ENCODE measurements at places on chromosomes 6 and 20.
A peak's percentile ranks its signal among the peaks of the same experiment; 100 is the strongest.

DNA sequence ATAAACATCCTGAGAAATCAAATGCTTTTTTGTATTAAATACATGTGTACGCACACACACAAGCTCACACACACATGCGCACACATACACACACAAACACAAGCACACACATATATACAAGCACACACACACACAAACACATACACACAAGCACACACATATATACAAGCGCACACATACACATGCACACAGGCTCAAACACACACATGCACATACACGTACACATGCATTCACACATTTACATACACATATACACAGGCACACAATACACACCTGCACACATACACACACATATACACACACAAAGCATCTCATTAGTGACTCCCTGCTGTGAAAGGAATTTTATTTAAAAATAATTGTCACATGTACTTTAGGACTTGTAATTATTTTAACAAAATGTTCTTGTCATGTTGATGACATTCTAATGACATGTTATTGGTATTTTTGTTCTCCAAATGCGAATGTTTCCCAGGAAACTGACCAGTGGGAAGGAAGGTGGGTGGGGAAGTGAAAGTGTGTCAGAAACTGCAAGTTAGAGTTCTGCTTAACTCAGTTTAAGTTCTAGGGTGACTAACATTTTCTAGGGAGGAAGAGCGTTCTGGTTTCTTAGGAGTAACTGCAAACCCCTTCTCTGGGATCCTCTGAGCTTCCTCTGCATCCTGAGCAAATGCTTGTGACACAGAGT lies 113.9 kb upstream of the ZNF217 start:
- no peak for DNase-seq

- no peak for DNase-seq
Observed at GRCh38 chr6:52620055-52620905, 43.4 kb upstream of the TRAM2 start.

GRCh38 chr6:49806145-49806544 lies 19.1 kb upstream of the PGK2 start:
- DNase-seq: no peak

GRCh38 chr6:52104979-52105378 lies 17.6 kb upstream of the PKHD1 start:
- DNase-seq: no peak

GRCh38 chr6:113496166-113496565 lies 361.0 kb upstream of the MARCKS start:
- no peak for DNase-seq

DNA sequence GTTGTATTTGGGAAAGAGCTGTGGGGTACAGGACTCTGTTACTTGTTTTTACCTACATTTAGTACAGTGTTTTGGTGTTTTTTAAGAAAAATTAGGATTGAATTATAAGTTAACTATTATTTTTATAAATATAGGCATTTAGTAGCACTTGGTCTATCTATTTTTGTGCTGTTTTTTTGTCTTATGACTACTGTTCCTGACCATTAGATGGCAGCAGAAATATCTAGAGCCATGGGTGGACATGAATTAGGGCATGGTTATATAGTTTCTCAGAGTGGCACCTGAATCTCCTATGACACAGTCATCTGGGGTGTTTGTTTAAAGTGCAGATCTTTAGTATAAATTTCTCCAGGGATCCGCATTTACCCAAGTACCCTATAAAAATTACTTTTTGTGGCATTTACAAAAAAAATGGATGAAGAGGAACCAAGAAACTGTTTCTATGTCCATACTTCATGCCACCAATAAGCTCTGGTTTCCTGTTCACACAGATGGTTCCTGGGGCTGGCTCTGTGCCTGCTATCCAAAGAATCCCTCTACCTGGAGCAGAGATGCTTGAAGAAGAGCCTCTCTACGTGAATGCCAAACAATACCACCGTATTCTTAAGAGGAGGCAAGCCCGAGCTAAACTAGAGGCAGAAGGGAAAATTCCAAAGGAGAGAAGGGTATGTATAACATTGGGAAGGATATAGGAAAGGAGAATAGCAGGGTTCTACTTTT lies 19.8 kb downstream of the NFYA start:
- DNase-seq: no peak

DNA sequence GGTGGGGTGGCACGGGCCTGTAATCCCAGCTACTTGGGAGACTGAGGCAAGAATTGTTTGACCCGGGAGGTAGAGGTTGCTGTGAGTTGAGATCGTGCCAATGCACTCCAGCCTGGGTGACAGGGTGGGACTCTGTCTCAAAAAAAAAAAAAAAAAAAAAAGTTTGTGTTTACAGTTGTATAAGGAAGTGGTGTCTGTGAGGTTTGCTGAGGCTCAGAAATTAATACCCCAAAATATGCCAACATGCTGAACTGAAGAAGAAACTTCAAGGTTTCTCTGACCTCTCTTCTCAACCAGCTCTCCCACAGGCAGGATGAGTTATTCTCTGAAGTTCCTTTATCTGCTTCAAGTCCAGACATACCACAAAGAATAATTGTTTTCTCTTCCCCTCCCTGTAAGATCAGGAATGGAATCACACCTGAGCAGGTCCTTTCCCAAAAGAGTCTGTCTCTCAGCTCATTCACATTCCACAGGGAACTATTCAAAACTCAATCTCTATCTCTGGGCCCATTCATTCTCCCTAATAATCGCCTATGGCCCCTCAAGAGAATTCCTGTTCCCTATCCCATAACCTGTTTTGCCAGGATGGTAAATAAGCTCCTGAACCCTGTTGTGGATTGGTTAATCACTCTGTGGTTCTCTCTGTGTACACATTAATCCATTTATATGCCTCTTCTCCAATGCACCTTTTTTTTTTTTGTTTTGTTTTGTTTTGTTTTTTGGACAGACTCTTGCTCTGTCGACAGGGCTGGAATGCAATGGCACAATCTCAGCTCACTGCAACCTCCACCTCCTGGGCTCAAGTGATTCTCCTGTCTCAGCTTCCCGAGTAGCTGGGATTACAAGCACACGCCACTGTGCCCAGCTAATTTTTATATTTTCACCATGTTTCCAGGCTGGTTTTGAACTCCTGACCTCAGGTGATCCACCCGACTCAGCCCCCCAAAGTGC lies 17.4 kb upstream of the KIFC1 start:
- no peak for DNase-seq

DNA sequence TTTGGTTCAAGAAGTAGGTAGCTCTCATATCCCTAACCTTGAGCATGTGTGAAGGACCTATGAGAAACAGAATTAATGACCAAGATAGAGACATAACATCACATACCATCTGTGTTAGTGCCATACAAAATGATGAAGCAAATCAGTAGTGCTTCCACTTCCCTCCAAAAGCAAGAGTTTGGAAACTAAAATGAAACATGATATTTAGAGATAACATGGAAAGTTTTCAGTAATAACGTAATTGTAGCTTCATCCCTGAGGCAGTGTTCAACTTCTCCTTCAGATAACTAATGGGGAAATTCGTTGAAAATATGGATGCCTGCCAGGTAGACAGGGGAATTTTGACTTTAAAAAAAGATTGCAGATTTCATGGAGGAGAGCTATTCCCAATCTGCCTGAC lies 248.4 kb upstream of the IRAK1BP1 start:
- DNase-seq: no peak

GRCh38 chr20:3067139-3068014 lies 4.0 kb upstream of the OXT start:
- DNase-seq: no peak

GRCh38 chr6:43773050-43773979 lies 3.3 kb downstream of the VEGFA start:
- peak; percentile 45 for DNase-seq

DNA sequence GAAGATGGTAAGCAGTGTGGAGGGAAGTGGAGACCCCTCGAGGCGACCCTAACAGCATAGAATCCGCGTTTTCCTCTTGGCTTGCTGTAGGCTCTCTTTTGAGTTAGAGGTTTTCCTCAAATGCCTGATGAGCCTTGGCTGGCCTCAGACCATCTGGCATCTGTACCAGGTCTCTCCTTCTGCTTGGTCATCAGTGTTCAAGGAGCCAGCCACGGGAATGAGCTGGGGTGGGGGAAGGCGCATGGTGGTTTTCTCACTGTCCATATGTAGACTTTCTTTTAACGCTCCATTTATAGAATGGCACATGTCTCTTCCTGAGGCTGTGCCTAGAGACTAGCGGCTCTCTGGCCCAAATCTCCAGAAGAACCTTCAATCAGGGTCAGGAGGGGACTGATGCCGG lies 8.1 kb upstream of the GUCA1A start:
- DNase-seq: no peak

DNA sequence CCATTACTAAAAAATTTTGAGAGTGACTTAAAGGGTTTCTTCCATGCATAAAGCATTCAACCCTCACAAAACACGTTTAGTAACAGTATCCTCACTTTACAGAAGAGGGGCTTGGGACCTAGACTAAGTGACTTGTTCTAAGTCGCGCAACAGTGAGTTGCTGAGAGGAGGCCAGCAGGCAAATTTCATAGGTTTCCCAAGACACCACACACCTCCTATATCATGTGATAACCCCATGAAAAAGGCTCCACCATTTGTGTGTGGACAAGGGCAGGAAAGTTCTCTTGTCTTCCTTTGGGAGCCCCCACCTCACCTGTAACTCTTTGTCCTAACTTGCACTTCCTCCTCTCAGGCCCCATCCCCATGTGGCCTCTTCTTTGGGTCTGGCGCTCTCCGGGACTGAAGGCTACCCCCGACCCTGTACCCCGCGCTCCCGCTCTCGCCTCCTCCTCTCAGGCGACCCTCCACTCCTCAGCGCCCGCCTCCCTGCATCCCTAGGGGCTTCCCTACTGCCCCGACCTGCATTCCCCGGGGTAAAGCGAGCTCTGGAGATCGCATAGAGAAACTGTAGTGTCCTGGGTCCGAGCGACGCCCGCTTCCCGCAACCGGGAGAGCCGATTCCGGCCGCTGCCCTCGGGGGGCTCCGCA lies 392 bp downstream of the PSMB8 start:
- DNase-seq: no peak

GRCh38 chr6:80214436-80215022 lies 108.1 kb downstream of the BCKDHB start:
- no peak for DNase-seq

- no peak for DNase-seq
Observed at GRCh38 chr20:17344790-17345189, 118.0 kb downstream of the PCSK2 start.

- no peak for DNase-seq
Observed at GRCh38 chr6:111823831-111824607, 49.2 kb downstream of the FYN start.

DNA sequence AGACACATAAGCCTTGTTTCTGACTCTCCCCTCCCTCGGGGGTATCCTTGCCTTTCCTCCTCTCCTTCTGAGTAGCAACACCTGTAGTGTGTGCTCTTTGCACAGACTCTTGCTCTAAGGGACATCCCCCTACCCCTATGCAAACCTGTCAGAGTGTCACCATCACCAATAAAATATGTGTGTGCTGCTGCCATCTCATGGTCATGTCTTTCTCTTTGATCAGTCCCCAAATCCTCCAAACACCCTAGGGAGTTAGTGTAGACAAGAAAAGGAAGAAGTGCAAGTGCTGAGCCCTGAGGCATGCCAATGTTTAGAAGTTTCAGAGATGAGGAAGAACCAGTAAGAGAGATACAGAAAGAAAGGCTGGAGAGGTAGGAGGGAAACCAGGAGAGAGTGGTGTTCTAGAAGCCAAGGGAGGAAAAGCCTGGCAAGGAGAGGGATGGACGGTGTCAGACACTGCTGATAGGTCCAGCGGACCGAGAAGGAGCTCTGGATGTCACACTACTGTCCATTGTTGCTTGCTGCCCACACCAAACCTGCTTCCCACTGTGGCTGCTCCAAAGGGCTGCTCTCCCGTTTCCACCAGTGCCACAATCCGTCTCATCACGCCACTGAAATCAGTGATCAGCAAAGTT lies 16.4 kb downstream of the TRMT6 start:
- DNase-seq: no peak

GRCh38 chr20:43765916-43766315 lies 39.1 kb upstream of the GTSF1L start:
- no peak for DNase-seq

DNA sequence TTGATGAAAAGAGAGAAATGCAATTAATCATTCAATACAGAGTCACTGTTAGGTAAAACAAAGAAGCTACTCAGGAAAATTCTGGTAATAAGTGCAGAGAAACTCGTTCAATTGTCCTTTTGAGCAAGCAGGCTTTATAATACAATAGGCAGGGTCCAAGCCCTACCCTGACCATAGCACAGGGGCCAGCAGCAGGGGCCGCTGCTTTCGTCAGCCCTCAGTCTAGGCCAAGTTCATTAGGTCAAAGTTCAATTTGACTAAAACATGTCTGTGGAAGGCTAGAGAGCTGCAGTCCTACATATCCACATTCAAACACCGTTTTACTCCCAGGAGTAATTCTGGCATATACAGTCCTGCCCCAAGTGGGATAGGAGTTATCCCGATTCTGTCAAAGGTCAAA lies 94.6 kb downstream of the BCAS1 start:
- DNase-seq: no peak

DNA sequence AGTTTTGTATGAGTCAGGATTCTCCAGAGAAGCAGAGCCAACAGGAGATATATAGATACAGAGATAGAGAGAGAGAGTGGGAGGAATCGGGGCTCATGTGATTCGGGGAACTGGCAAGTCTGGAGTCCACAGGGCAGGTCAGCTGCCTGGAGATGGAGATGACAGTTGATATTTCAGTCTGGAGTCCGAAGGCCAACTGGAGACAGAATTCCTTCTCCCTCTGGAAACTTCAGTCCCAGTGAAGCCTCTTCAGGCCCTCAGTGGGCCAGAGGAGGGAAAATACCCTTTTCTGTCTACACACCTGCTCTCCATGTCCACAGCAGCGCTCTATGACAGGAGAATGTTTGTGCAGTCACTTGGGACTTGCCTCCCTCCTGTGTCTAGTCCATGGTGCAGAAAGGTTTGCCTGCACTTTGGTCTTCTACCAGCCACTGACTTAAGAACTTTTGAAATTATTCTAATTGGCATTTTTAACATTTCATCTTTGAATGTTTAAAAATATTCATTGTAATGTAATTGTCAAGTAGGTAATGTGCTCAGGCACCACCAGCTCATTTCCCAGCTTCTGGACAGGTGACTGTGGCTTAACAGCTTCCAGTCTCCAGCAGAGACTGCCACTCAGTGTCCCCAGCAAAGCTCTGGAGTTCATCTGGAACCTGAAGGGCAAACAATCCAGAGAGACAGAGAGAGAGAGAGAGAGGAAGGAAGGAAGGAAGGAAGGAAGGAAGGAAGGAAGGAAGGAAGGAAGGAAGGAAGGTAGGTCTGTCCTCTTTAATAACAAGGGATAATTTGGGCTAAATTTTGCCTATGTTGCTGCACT lies 43.8 kb upstream of the AFDN start:
- no peak for DNase-seq

DNA sequence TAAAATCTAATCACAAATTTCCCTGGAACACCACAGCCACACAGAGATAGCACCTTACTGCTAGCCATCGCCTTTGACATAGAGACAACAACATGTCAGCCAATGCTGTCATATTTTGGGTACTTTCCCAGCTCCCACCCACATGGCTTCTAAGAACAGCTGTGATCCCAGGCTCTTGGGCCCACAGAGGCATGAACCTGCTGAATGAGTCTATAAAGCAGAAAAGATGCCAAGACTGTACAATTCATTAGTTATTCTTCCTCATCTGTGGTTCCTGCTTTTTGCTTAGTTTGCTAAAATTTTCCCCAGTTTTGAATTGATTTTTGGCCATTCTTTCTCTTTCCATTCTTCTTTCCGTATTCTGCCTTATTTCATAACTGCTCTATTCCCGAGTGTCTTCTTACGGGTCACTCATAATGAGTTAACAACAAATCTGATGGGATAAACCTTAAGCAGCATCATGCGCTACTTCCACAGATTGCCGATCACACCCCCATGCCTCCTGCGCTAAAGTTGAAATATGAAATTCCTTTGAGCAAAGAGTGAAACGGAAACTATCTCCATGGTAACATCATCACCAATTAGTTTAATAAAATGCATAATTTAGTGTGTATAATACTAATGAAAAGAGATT lies 327.3 kb upstream of the HSF2 start:
- no peak for DNase-seq

All from stimulated activated CD4-positive, alpha-beta T cell treated with anti-CD3 and anti-CD28 coated beads, Interleukin-15, amount 100 ng/mL, for 1 hour (primary cell).